Right forelimb (tissue), 1 donor: ENCODE measurements at places on chromosomes 6 and 20.
A peak's percentile ranks its signal among the peaks of the same experiment; 100 is the strongest.

- no peak for DNase-seq
These were observed 60.3 kb downstream of the VTA1 start for GRCh38 chr6:142207265-142207877.

- no peak for DNase-seq
These were observed 135.6 kb upstream of the UST start for GRCh38 chr6:148611213-148611612.

DNA sequence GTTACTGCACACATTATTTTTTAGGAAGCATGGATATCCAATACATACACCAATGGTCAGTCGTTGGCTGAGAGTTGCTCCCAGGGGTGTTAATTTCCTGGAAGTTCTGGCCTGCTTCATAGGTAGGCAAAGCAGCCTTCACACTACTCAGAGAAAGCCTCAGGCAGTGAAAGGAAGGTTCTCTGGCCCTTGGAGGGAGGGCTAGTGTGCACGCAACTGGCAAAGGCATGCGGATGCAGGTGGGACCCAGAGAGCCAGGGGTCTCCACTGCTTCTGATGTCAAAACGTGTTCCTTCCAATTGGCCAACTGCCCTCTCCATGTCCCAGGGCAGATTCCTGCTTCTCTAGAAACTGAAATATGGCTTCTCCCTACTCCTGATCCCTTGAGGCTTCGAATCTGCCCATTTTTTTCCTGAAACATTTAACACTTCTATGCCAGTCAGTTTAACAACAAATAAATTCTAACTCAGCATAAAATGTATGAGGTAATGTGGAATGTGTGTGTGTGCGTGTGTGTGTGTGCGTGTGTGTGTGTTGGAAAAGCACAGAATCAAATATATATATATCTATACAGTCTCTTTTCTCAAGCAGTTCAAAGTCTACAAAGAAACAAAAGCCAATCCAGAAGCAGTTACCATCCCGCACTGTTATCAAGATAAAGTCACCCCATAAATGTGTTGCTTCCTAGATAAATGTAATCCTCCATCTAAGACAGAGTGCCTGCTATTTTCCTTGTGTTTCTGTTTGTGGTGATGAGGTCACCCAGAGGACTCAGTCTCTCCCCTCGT lies 94.0 kb upstream of the HIVEP1 start:
- peak; percentile 61 for DNase-seq

- DNase-seq: no peak
These were observed 33.1 kb upstream of the MLN start for GRCh38 chr6:33836806-33837469.

- DNase-seq: no peak
These were observed 15.1 kb downstream of the AAR2 start for GRCh38 chr20:36251426-36251825.

DNA sequence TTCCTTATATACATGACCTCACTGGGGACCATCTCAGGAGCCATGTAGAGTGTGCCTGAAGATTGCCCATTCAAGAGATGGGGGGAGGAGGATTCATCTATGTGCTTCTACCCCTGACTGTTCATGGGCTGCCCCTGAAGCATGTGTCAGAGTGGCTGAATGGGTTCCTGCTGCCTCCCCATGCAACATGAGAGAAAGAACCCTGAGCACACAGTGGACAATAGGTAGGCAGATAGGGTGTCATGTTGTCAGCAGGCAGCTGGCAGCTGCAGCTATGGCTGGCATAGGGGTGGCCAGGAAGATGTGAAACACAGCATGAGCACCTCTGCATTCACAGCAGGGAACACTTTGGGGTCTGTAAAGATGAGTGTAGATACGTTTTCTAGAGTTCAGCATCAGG lies 208.4 kb upstream of the CNR1 start:
- no peak for DNase-seq

DNA sequence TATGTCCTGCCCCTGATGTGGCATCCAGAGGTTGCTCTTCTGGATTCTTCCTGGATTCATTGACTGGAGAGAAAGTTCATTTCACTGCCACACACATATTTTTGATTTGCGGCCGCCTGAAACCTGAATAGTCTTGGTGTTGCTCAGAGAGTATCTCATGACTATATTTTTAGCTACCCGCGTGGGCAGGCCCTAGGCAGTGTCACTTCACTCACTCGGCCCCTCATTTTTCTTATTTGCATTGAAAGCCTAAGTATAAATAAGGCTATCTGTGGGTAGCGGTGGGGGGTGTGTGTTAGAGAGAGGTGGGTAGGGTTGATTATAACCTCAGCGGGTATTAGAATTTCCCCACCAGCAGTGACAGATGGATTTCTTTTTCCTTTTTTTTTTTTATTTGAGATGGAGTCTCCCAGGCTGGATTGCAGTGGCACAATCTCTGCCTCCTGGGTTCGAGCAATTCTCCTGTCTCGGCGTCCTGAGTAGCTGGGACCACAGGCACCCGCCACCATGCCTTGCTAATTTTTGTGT lies 113.5 kb downstream of the JARID2 start:
- no peak for DNase-seq

GRCh38 chr6:39755231-39755630 lies 30.0 kb upstream of the KIF6 start:
- no peak for DNase-seq

DNA sequence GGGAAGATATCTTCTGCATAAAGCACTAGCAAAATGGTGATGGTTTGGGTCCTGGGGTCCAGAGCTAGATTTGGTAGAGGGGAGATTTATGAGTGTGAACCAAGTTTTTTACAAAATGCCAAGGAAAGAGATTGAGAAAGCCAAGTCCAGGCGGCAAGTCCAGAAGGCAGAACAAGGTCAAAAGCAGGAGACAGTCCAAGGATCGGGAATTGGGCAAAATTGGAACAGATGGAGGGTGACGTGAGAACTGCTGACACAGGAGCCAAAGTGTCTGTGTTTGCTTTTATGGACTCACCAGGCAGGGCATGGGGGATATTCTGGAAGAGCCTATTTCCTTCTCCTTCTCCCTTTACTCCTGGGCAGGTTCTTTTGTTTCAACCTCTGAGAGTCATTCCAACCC lies 4.1 kb downstream of the NHLRC1 start:
- DNase-seq: no peak

DNA sequence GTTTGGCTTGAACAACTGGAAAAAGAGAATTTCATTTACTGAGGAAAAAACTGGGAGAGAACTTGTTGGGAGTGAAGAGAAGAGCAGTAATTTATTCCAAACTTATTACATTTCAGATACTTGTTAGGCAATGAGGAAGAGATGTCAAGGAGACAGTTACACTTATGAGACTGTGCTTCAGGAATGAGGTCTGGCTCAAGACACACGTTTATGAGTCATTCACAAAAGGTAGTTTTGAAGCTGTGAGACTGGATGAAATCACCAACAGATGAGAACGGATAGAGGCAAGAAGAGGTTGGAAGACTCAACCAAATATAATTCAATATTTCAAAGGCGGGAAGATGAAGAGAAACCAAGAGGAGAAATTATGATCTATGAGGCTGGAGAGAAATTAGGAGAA lies 70.6 kb upstream of the DEFB112 start:
- no peak for DNase-seq

DNA sequence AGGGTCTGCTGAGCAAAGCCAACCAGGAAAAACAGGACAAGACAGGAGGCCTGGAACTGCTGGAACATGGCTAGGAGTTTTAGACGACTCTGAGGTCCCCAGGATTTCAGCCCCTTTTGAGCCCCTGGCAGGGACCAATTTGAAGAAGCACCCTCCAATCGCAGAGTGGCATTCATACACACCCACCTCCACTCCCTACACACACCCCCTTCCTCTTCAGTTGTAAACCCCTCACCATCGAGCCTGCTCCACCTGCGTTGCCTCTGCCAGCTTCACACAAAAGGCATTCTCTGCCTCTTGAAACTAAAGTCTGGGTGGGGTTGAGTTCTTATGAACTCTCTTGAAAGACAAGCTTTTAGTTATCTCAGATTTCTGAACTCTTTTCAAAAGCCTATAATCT lies at the start of gene GPX6:
Gene GPX6 (minus strand): TSS at position 118 of the 400 bp plus-strand sequence. CDS start 50 bp downstream, at position 68.
- DNase-seq: no peak

GRCh38 chr6:87078983-87079616 lies 15.8 kb downstream of the CGA start:
- DNase-seq: peak; percentile 57

- DNase-seq: peak; percentile 78
These were observed 70.6 kb downstream of the MRPL14 start for GRCh38 chr6:44056392-44057237.

GRCh38 chr6:8240301-8240700 lies 138.0 kb upstream of the EEF1E1 start:
- DNase-seq: no peak
